ENCODE measurements at places on chromosomes 1 and 21.

DNA sequence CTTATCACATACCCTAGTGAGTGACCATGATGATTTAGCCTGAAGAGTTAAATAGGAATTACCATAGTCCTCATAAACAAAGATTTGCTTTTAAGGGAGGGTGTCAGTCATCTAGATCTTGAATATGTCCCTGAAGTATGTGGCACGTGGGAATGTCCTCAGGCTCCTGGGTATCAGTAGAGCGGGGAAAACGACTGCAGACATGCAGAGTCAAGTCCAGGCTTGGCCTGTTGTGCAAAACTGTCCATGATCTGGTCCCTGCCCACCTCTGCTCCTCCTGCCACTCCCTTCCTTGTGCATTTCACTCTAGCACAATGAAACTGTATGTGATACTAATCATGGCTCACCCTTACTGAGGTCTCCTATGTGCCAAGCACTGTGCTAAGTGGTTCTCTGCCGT is 12.9 kb downstream of the MOV10 start:
- no peak for DNase-seq

GRCh38 chr1:114079596-114080190 is 74.0 kb downstream of the SYT6 start:
- no peak for DNase-seq

DNA sequence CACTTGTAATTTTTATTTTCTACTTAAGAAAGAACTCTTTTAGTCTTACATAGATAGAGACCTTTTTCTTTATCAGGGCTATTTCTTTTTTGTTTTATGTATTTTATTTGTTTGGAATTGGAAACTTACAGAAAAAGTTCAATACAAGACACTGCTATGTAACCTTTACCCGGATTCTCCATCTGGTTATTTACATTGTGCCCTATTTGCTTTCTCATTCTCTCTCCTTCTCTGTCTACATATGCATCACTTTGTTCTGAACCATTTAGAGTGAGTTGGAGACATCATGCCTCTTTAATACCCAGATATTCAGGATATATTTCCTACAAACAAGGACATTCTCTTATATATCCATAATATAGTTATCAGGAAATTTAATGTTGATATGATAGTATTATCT is 18.3 kb downstream of the AXDND1 start:
- no peak for DNase-seq

DNA sequence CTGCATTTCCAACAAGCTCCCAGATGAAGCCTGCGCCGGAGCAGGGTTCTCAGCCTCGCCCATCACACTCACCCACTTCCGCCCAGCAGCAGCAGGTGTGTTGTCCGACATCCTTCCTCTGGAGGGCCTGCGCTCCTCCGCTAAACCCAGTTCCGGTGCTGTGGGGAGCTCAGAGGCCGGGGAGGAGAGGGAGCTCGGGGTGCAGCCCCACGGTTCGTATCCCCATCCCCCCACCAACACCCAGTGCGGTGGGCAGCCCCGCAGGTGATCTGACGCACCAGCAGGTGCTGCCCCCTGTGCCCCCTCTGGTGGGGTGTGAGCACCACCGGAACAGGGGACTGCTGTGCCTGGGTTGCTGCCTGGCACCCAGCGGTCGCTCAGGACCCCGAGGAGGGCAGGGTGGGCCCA is 3.4 kb upstream of the PEX10 start:
- peak; percentile 81 for DNase-seq

DNA sequence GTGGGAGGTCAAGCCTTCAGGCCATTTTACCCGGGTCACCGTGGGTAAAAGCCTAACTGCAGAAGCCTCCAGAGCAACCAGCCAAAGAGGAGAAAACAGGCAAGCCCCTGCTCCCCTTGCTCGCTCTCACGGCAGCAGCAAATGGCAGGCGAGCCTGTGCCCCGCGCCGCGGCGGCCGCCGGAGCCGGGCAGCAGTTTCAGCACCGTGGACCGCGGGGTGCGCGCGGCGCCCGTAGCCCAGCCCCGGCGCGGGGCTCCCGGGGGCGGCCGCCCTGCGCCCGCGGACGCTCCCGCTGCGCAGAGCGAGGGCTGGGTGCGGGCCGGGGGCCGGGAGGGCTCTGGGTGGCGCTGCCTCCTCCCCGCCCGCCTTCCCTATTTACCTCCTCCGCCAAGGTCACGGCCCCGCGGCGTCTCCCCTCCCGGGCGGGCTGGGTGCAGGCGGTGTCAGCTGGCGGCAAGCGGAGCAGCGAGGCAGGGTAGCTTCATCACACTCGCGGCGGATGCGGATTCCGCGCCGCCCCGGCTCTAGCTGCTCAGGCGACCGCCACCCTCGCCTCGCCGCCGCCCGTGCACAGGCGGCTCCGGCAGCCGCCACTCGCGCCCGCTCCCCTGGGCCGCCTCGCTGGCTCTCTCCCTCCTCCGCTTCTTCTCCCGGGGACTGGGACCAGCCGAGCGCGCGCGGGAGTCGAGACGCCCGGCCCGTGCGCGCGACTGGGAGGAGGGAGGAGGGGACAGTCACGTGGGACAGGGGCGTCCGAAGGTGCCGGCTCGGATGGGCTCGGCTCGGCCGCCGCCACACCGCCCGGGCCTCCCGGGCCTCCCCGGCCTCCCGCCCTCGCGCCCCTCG is at the start of gene RGS7:
Gene RGS7 (minus strand): TSS at position 687 of the 847 bp plus-strand sequence.
- no peak for DNase-seq

DNA sequence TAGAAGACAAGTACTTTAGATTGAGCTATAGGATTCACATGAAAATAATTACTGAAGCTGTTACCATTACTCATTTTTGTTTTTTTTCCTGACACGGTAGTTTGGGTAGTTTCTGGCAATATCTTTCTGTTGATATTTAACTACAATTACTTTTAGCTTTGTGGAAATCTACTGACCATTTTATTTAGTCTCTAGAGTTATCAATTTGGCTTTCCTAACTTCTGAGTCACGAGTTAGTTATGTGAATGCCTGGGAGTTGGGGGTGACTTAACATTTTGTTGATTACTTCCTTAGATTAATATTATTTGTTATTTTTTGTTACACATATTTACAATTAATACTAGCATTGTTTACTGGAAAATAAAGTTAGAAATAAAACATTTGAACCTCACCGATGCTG is 160.6 kb downstream of the HMCN1 start:
- DNase-seq: no peak

DNA sequence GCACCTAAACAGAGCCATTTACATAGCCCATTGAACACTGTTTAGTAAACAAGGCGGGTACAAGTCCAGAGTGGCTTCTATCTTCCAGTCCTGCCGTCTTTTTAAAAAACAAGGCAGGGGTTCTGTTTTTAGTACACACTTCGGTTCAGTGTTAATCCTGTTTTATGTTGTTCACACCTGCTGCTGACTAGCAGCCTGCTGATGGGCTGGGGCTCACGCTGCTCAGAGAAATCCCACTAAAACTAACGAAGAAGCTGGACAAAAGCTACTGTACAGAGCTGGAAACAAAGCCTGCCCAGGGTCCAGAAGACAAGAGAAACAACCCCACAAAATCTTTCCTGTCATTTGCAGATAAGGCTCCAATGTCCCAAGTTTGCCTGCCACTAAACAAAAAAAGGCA is 13.2 kb downstream of the ESRRG start:
- DNase-seq: no peak

All from activated effector memory CD4-positive, alpha-beta T cell treated with anti-CD3 and anti-CD28 coated beads, Interleukin-2, amount 50 U/mL, for 16 hours (primary cell).